ENCODE measurements at places on chromosomes 6 and 20.
A peak's percentile ranks its signal among the peaks of the same experiment; 100 is the strongest.

GRCh38 chr6:69216127-69216526 lies 580.7 kb downstream of the LMBRD1 start:
- no peak for DNase-seq

GRCh38 chr20:45701104-45701503 lies 734 bp upstream of the WFDC13 start:
- no peak for DNase-seq

- no peak for DNase-seq
Measured at GRCh38 chr20:34949120-34949519, 6.5 kb downstream of the GSS start.

- no peak for DNase-seq
Measured at GRCh38 chr6:87697581-87698546, 4.2 kb downstream of the AKIRIN2 start.

GRCh38 chr6:21151119-21151518 lies 442.4 kb upstream of the SOX4 start:
- DNase-seq: no peak

DNA sequence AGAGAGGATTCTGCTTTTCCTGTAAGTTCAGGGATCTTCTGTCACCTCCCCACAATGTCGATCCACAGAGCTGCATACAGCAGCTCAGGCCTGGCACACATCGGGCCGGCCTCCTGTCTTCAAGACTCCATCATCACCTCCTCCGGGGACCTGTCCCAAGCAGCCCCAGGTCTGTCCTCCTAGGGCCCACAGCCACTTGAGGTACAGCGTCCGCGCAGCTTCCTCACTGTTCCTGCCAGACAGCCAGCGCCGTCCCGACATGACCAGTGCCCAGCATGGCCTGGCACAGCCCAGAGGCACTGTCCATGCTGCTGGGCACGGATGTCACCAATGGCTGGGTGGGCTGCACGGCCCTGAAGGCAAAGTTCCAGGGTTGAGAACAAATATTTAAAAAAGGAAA lies 101.6 kb downstream of the DLL1 start:
- no peak for DNase-seq

- no peak for DNase-seq
Measured at GRCh38 chr20:59359906-59360725, 59.7 kb downstream of the EDN3 start.

DNA sequence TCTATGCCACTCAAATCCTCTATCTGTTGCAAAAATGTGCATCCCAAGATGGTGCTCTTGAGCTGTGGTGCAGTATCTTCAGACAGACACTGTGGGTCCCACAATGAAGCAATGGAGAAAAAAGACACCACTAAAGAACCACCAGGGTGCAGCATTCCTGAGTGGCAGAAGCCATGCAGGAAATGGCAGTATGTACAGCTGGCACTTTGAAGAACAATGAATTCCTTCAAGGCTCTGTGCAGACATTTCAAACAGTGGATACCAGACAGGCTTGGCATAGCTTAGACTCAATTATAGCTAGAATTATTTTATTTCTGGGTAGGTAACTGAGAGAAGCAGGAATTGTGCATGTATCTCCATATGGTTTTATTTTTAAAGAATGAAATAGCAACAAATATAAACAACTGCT lies 24.0 kb upstream of the HDAC2 start:
- peak; percentile 40 for DNase-seq

DNA sequence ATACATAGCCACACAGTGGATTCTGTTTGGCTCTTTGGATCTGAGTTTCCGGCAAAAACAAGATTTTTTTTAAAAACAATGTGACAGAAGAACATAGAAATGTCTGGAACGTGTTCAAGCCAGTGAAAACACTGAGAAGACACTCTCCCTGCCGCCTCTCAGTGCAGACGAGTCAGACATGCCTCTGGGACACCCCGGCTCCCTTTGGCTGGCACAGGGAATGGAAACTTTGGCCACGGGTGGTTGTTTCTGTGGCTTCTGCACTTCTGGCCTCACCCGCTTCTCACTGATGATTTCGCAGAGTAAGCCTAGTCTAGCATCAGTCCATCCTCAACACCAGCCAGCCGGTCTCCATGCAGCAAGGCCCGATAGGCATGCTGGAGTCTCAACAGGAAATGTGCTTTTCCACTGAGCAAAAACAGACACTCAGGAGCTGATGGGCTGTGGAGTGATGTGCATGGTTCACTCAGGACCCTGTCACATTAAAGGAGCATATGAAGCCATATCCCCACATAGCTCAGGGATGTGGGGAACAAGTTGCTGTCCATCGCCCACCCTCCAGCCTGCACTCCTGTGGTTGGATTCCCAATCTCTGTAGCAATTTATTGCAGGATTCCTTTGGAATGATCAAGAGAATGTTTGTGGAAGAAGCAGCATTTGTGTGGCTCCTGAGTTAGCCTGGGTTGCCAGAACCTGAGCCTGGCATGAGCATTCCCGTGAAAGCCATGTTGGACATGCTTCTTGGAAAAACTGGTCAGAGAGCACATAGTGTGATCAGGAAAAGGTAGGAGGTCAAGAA lies 262.0 kb upstream of the RIN2 start:
- DNase-seq: no peak

GRCh38 chr20:59361411-59361810 lies 61.0 kb downstream of the EDN3 start:
- no peak for DNase-seq

DNA sequence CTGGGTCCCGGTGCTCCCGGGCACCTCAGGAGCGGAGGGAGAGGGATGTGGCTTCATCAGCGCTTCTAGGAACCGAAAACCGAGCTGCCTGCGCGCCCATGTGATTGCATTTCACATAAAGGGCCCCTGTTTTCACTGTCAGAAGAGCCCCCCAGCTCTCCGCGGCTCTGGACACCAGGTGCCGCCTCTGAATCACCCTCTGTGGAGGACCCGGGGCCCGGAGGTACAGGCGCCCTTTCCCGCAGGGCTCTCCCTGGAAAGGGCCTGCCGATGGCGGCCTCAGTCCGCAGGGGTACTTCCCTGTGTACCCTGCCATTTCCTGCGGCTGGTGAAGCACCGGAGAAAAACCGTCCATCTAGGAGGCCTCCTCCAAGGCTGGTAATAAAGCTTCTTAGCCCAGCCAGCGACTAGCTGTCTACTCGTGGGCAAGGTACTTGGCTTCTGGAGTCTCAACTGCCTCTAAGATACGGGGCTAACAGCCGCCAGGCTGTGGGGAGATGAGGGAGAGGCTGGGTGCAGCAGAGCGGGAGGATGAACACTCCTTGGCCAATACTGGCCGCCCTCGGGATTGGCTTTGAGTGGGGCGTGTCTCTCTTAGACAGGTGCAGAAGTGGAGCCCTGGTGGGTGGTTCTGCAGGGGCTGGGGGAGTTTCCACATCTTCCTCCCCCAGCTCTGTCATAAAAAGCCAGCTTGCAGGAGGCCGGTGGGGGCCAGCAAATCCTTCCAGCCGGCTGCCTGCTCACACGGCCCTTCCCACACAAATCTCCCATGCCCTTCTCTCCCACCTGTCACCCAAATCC lies 1.6 kb downstream of the PPP1R16B start:
- DNase-seq: peak; percentile 39

- no peak for DNase-seq
Measured at GRCh38 chr6:163637524-163637923, 223.0 kb downstream of the QKI start.

GRCh38 chr6:116287689-116288282 lies 8.1 kb upstream of the TSPYL1 start:
- DNase-seq: no peak

DNA sequence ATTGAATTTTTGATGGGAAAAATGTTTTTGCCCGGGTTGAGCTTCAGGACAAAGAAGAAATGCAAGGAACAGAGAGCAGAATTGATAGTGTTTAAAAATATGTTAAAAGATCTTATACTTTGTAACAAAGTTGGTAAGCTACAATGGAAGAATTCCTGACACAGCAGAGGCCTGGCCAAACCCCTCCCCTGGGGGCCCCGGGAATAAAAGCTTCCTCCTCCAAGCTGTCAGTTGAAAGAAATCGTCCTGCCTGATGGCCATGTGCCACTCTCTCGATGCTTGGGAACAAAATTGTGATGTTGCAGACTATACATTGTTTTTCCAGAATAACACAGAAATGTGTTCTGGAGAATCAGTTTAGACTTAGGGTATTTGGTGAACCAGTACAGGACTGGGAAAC lies 14.2 kb upstream of the TOX2 start:
- DNase-seq: no peak

- no peak for DNase-seq
Measured at GRCh38 chr6:127971386-127971785, 70.5 kb upstream of the THEMIS start.

DNA sequence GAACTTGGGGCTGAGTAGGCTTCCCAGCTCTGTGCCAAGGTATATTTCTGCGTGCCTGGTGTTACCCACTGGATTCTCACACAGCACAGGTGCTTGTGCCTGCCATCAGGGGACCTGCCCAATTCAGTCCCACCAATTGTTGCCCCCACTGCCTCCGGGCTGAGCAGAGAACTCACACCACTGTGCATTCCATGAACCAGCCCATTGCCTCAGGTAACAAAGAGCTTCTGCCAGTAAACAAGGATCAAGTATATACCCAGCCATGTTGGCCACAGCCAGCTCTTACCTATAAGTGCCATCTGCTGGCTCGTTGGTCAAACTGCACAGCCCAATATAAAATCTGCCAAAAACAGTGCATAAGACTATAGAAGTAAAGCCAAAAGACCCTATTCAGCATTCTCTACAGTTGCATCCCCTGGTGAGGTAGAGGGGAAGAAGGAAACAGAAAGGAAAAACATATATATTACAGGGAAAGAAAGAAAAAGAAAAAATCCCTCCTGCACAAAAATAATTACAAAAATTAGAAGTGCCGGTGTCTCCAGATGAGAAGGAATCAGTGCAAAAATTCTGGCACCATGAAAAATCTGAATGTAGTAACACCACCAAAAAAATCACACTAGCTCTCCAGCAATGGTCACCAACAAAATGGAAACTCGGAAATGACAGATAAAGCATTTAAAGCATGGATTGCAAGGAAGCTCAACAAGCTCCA lies 241.4 kb downstream of the IBTK start:
- DNase-seq: peak; percentile 5

GRCh38 chr6:20691185-20691584 lies 156.9 kb downstream of the CDKAL1 start:
- DNase-seq: no peak

DNA sequence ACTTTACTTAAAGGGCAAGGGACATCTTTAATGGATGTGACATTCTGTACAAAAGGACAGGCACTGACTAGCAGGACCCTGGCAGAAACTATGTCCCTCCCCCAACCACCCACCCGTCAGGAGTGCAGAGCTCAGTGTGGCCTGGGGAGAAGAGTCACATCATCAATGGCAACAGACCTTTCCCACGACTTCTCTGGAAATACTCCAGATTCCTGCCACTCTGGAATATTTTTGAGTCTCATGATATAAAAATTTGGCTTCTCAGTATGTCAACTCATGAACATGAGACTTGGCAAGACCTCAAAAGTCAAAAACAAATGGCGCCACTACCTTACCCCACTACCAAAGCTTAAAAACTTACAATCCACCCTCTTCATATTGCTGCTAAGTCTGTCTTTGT lies 118.3 kb downstream of the SLC23A2 start:
- DNase-seq: no peak

GRCh38 chr6:44043479-44044153 lies 83.6 kb downstream of the MRPL14 start:
- no peak for DNase-seq

DNA sequence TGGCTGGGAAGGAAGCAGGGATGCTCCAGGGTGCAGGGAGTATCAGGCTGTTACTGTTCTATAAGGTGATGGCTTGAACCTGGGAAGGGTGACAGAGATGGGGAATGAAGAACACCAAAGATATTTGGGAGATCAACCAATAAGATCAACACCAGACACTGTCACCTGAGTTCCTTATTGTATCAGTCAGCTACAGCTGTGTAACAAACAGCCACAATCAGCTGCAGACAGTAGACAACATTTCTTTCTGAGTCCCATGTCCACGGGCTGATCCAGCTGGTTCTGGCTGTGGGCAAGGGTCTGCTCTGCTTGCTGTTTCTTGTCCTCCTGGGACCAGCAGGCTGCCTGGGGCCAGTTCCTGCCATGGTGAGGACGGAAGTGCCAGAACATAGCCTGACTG lies 31.3 kb upstream of the SLCO4A1 start:
- DNase-seq: no peak

DNA sequence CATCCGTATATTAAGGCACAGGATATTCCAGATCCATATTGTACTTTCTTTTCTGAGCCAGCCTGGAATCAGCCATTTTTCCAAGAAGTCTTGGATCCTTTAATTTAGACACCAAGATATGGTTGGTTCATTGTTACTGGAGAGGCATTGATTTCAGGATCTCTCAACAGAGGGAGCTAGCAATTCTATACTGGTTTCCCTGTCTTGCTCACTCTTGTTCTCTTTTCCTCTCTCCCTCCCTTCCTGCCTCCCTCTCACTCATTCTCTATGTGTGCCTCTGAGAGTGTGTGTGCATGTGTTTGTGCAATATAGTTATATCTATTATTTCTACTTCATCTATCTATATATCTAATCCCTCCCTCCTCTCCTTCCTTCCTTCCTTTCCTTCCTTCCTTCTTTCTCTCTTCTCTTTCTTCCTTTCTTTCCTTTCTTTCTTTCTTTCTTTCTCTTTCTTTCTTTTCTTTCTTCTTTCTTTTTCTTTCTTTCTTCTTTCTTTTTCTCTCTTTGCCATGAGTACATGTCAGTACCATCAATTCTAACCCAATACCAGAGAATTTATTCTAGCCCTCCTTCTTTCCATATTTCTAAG lies 299.1 kb downstream of the EPHA7 start:
- DNase-seq: no peak

- DNase-seq: no peak
Measured at GRCh38 chr6:12249541-12250382, 40.4 kb upstream of the EDN1 start.

GRCh38 chr20:1331801-1332453 lies 3.0 kb upstream of the SDCBP2 start:
- DNase-seq: no peak

DNA sequence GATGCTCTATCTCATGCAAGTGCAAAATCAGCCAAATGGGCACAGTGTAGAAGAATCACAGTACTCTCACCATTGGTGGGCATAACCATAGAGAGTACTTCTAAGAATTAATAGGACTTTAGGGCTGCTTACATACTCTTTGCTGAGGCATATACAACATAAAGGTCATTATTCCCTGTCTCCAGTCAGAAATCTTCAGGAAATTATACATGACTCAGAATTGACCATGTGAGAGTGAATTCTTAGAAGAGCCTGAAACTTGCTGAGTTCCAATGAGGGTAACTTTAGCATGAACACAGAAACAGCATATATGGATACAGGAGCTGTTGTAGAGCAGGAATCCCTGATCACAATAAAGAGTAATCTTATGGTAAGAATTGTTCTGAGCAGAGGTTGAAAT lies 498.7 kb downstream of the TENT5A start:
- DNase-seq: no peak

GRCh38 chr6:152669895-152670294 lies 27.8 kb upstream of the MYCT1 start:
- DNase-seq: no peak

GRCh38 chr6:118017301-118017848 lies 110.3 kb downstream of the SLC35F1 start:
- DNase-seq: no peak

- DNase-seq: no peak
Measured at GRCh38 chr6:109795994-109796555, 105.0 kb downstream of the FIG4 start.

GRCh38 chr20:32488066-32488838 lies 96.9 kb downstream of the NOL4L start:
- DNase-seq: no peak
